ENCODE measurements at places on chromosomes 16 and 17.

DNA sequence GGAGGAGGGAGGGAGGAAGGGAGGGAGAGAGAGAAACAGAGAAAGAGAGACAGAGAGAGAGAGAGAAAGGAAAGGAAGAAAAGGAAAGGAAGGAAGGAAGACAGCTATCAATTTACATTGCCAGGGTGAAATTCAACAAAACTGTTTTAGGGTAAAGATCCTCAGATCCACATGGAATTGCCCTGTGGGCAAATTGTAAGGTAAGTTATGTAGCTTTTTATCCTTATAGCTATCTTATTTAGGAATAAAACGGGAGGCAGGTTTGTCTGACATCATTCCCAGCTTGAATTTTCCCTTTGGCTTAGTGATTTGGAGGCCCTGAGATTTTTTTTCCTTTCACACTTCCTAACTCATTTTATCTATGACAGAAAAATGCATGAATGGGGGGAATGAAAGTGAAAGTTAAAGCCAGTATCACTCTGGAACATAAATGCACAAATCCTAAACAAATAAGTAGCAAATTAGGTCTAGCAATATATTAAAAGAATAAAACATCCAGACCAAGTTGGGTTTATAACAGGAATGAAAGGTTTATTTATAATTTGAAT lies 3.4 kb upstream of the UQCRC2 start:
- no peak for DNase-seq

- DNase-seq = no peak
Observed at GRCh38 chr16:19283637-19284036, 1.9 kb upstream of the CLEC19A start.

DNA sequence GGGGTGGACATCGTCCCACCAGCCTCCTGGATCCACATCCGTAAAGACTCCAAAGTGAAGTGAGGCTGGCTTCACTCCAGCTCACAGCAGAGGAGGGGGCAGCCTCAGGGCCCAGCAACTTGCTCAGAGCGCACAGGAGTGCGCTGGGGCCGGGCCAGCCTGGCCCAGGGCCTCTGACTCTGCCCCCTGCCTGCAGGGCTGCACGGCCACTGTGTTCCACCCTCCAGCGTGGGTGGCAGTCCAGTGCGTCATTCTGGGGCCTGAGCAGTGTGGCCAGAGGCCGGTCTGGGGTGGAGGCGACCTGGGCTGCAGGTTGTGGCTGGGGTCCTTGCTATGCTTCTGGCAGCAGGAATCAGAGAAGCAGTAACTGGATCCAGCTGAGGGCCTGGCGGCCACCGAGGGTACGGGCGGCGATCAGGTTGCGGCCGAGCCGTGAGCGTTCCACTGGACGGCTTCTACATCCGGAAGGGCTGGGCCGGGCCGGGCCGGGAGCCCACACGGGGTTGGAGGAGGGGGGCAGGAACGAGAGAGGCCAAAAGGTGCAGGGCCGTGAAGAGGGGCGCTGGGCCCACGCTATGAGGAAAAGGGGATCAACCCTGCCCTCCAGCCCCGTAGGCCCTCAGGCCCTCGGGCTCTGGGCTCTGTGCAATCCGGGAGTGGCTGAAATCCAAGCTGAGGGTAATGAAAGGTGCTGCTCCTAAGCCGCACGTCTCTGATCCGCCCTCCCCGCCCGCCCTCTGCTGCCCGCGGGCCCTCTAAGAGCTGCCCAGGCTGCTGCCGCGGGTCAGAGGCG lies at the start of gene FSCN2:
Gene FSCN2 (plus strand): TSS at position 787 of the 793 bp plus-strand sequence. CDS start 155 bp downstream, outside the sequence.
- DNase-seq = no peak

GRCh38 chr17:72515291-72516065 lies 394.7 kb downstream of the SOX9 start:
- DNase-seq = no peak

GRCh38 chr16:1621851-1622250 lies 9.7 kb downstream of the CRAMP1 start:
- DNase-seq = no peak

DNA sequence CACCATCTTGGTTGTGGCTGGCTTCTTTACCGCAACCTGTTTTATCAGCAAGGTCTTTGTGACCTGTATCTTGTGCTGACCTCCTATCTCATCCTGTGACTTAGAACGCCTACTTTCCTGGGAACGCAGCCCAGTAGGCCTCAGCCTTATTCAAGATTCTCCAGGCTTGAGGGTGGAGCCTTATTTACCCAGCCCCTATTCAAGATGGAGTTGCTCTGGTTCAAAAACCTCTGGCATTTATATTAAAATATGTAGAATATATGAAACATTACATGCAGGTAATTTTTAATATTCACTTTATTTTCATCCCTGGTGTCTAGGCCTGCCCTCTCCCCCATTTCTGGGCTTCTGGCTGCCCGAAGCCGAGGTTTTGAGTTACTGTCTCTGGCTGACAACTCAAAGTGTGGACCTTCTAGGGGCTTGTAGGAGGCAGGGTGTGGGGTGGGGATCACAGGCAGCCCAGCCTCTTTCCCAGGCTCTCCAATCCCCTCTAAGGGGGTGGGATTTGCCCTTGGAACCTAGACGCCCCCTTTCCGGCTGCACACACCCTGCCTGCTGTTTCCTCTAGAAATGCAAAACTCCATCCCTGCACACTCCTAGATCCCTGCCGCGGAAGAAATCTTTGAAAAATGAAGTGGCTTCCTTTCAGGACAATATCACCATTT lies 152.0 kb downstream of the KCNJ12 start:
- no peak for DNase-seq

DNA sequence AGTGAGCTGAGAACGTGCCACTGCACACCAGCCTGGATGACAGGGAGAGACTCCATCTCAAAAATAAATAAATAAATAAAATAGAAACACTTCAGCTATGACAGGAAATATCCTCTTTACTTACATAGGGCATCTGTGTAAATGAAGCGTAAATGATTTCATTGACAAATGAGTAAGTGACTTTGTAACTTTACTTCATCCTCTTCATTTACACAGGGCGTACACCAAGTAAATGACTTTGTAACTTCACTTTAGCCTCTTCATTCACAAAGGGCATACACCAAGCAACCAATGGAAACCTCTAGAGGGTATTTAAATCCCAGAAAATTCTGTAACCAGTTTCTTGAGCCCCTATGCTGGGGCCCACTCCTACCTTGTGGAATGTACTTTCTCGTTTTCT lies 16.2 kb upstream of the KLHDC4 start:
- no peak for DNase-seq

DNA sequence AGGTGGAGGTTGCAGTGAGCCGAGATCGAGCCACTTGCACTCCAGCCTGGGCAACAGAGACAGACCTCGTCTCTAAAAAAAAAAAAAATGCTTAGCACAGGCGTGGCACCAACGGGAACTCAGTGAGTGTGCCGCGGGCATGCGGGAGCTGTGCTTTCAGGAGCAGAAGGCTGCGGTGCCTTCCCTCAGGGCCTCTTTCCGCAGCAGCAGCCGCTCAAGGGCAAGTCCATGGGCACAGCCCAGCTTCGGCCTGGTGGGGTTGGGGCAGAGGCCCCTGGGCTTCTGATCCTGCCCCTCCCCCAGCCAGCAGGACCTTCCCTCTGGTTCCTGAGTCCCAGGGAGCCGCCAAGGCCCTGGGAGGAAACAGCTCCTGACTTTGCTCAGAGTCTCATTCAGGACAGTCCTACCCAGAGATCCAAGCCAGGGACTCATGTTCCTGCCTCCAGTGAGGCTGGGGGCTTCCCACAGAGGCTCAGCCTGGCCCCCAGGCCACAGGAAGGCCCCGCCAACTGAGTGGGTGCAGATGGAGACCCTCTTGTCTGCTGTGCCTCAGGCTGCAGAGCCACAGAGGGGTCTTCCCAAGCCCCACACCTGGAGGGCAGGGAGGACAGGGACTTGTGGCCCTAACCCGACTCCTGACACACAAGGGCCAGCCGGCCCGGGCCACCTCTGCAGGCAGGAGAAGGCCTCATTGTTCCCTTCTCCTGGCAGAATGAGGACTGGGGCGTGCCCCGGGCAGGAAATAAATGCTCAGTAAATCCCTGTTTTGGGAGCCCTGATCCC lies 3.3 kb upstream of the ZG16B start:
- DNase-seq = no peak

DNA sequence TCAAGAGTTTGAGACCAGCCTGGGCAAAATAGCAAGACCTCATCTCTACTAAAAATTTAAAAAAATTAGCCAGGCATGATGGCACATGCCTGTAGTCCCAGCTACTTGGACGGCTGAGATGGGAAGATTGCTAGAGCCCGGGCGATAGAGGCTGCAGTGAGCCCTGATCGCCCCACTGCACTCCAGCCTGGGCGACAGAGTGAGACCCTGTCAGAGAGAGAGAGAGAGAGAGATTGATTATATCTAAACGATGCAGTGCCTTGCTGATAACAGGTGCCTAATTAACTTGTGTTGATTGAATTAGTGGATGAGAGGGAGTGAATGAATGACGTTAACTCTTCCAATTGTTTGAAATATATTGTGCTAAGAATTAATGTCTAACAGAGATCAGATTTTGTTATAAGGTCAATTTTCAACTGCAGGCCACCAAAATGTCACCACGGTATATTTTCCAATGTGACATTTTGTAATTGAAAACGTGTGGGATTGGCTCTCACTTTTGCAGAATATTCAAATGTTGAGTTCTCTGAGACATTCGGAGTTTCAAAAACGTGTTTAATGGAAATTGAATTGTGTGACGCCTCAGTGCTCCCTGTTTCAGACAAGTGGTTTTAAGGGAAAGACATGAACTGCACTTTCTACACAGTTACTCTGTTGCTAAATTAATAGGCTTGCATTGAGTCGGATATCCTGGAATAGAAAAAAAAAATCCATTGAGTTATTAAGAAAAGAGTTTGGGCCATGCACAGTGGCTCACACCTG lies 53.6 kb downstream of the ABAT start:
- DNase-seq = no peak

- no peak for DNase-seq
Observed at GRCh38 chr16:80652441-80652840, 111.6 kb downstream of the DYNLRB2 start.

GRCh38 chr17:41733348-41734138 lies 900 bp downstream of the HAP1 start:
- no peak for DNase-seq

DNA sequence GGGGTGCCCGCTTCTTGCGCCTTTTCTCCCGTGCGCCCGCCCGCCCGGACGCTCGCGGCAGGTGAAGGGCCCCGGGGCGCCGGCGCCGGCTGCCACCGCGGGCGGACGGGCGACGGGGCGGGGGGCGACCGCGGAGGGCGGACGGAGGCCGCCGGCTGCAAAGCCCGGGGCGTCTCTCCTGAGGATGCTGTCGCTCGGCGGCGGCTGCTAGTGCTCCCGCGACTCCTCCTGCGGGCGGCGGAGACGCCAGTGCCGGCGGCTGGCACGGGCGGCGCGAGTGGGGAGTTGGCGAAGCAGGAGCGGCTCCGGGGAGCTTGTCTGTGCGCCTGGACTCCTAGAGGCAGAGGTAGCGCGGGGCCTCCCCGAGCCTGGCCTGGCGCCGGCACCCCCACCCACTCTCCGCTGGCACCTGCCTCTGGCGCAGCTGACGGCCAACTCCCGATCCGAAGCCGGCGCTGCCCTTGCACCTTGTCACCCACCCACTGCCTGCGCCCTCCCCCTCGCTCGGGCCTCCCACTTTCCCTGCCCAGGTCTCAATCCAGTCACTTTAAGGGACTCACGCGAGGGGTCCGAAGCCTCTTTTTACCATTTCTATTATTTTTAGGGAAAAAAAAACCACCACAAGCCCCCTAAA lies at the start of gene FAM20A:
Gene FAM20A (minus strand): TSS at position 437 of the 634 bp plus-strand sequence. CDS start 701 bp downstream, outside the sequence.
- no peak for DNase-seq

GRCh38 chr16:83615953-83616350 lies 191.8 kb upstream of the HSBP1 start:
- no peak for DNase-seq

- no peak for DNase-seq
Observed at GRCh38 chr16:68242085-68242484, 3.1 kb upstream of the PLA2G15 start.

- no peak for DNase-seq
Observed at GRCh38 chr17:38800237-38800760, 943 bp upstream of the PIP4K2B start.

- DNase-seq = no peak
Observed at GRCh38 chr16:81151648-81152310, 55.6 kb upstream of the GCSH start.

- no peak for DNase-seq
Observed at GRCh38 chr16:63415014-63415413, 1378.8 kb upstream of the CDH8 start.

DNA sequence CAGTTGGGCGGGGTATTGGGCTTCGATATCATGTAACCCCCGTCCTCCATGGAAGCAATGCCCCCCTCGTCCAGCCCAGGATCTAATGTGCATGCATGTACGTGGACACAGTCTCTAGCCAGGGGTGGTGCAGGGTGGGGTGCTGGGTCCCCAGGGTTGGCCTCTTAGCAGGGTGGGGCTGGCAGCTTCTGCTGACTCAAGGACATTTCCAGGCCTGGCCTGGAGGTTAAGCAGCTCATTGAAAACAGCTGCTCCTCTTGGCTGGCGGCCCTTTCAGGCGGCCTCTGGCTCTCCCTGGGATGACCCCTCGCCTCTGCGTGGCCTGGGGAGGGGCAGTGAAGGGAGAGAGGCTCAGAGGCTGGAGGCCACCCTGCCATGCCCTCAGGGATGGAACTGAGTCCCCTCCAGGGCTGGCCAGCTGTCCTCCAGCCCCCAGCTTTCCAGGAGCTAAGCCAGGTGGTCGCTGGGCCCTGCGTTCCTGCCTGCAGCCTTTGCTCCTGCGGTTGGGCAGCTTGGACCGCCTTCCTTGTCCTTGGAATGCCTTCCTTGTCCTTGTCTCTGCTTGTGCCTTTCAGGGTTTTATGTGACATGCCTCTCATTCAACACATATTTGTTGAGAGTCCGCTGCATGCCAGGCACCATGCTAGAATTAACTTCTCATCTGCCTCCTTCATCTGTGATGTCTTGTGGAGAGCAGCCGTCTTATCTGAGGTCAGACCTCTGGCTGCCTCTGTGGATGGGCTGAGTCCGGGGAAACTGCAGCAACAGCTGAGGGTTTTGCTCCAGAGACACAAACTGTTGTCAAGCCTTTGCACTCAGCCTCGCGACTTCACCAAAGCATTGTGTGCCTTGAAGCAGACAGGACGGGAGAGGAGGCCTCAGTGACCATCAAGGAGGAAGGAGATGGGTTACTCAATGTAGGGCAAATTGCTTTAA lies 26.6 kb downstream of the MRC2 start:
- DNase-seq = no peak

DNA sequence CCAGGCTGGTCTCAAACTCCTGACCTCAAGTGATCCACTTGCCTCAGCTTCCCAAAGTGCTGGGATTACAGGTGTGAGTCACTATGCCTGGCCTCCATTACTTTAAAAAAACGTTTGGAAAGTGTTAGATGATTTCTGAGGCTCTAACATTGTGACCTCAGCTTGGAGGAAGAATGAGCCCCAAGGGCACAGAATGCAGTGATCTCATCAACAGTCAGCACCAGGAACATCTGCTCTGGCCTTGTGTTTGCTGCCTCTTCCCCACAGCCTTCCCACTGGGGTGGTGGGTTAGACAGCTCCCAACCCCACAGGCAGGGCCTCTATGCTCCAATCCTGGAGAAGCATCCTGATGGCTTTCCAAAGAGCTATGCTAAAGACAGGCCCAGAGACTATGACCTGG lies 37.7 kb upstream of the SREBF1 start:
- no peak for DNase-seq

GRCh38 chr17:38911081-38911730 lies 14.2 kb upstream of the LASP1NB start:
- no peak for DNase-seq
